COLO829 (cell line): ENCODE measurements at places on chromosomes 5 and 9.

- DNase-seq: no peak
Observed at GRCh38 chr5:72109625-72110024, 2.4 kb downstream of the MAP1B start.

DNA sequence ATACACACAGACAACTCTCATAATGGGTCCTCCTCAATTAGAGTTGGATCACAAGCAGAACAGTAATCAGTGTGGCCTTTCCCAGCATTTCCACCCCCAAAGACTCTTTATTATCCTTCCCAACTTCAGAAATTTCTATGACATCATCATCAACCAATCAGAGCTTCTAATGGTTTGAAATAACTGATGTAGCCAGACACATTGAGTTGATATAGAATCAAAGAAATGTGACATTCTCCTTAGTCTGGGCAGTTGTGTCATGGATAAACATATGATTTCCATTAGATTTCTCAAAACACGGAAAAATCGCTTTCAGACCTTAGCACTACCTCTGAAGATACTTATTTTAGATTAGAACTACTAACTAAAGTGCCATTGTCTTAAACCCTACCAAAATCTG lies 75.7 kb upstream of the NFIB start:
- DNase-seq: no peak

- no peak for DNase-seq
Observed at GRCh38 chr5:9473624-9474023, 72.3 kb downstream of the SEMA5A start.

- no peak for DNase-seq
Observed at GRCh38 chr5:131609774-131610173, 25.3 kb downstream of the RAPGEF6 start.

GRCh38 chr5:171336521-171337209 lies 27.6 kb downstream of the TLX3 start:
- peak; percentile 4 for DNase-seq

DNA sequence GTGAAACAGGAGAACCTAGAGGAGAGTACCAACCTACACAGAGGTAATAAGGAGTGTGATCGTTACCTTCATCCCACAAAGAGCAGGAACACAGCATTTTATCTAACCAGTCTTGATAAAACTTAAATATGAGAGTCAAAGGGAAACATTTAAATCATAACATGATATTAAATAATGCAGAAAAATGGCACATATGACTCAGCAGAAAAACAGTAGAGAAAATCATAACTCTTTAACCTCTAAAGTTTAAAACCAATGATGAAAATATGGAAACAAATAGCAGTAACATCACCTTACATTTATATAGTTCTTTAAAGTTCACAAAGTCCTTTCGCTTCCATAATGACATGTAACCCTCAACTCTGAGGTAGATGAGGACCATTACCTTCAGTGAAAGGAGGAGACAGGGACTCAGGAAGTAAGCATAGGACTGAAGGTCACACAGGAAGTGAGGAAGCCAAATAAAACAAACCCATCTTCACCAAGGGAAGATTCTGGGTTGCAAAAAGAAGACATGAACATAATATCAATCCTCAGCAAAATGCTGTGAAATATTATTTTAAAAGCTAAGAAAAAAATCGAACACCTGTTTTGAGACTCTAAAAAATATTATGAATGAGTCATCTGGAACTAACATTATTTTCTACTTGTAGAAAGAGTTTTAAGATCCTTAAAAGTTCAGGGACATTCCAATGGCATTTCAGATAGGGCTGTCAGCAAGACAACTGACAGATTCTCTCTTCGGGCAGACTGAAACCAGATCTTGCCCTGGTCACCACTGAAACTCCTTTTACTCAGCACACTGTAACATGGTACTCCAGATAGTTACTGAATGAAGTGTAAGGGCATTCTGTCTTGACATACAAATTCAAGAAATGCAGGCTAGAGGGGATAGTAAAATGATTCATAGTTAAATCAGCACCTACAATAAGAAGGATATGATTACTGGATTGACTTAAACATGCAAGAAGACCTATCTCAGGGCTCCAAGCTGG lies 148.5 kb downstream of the EPB41L4A start:
- no peak for DNase-seq

- DNase-seq: peak; percentile 8
Observed at GRCh38 chr5:178284093-178284675, 51.6 kb upstream of the PHYKPL start.

DNA sequence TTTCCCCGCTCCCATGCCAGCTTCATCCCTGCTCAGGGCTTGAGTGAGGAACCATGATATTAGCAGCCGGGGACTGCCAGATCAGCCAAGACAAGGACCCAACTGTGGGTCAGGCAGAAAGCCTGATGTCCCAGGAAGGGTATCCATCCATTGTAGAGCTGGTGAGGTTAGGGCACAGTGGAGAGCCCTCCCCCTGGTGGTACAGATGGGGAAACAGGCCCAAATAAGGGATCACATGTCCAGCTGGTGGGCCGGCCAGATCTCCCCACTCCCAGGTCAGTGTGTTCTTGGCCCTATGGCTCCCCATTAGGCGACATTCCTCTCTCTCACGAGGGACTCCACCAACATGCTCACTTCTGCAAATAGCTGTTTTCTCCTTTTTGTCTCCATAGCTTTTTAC lies 9.0 kb downstream of the CDX1 start:
- DNase-seq: peak; percentile 35

DNA sequence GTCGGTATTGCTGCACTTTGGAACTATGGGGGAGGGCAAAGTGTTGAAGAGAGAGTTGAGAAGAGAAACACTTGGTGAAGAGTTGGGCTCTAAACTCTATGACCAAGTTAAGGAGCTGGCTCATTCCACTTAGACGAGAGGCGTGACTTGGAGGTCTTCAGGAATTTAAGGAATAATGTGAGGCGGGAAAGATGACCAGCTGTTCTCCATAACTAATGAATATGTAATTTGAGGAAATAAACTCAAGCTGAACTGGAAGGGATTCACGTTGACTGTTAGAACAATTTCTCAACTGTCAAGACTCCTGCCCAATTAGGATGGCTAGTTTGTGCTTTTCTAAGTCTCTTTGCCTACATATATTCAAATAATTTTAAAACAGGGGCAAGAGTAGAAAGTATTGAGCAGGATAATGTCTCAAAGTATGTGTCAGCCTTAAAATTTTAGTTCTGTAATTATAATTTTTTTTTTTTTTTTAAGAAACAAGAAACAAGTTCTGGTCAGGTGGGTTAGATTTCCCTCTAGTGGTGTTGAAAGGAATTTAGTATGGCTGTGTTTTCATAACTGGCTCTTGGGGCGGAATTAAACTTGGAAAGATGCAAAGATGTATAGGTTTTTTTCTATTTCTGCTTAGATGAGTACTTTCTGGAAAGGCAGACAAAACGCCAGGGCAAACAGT lies 33.4 kb downstream of the TMEM252 start:
- DNase-seq: peak; percentile 35

GRCh38 chr5:154576429-154576806 lies 98.4 kb upstream of the HAND1 start:
- DNase-seq: no peak

DNA sequence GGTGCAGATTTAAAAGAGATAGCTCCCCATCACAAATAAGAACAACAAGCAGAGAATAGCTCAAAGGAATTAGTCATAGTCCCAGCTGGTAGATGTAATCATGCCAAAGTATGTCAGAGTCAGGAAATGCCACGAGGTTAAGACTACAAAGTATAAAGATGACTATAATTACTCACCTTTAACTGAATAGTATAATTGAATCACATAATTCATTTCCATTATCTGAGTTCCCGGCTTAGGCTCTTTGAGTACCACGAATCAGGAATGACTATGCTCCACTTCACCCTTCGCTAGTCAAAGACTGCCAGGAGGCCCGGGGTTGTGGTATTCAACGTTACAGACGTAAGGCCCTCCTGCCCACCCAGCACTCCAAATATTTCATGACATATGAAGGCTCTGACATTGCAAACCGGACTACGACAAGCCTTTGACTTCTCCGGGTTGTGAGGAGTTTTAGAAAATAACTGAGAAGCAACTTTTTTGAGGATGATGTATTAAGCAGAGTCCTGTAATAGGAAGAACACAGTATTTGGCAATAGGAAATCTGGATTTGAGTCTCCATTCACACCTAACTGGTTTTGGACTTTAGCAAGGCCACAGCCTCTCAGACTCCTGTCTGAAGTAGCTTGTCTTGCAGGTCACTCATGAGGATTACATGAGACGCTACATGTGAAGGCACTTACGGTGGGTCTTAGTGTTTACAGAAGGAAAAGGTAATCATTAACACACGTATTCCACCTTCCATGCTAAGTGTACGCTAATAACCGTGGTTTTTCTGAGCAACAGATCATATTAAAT lies 64.6 kb downstream of the ENC1 start:
- DNase-seq: peak; percentile 63

DNA sequence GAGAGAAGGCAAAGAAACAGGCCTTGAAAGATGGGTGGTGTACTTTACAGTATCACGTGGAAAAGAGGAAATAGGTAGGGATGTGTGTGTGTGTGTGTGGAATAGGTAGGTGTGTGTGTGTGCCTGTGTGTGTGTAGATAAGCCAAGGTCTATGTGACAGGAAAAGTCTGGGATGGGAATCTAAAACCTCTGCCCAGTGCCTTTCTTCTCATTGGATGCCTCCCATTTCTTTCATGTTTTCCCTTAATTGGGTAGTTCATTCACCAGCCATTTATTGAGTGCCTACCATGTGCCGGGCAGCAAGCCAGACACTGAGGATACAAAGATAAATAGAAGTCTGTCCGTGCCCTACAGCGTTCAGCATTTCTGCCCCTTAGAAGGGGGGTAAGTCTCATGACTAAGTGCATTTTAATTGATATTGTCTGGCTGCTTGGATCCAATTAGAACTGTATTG lies 1.0 kb downstream of the URM1 start:
- peak; percentile 90 for DNase-seq

DNA sequence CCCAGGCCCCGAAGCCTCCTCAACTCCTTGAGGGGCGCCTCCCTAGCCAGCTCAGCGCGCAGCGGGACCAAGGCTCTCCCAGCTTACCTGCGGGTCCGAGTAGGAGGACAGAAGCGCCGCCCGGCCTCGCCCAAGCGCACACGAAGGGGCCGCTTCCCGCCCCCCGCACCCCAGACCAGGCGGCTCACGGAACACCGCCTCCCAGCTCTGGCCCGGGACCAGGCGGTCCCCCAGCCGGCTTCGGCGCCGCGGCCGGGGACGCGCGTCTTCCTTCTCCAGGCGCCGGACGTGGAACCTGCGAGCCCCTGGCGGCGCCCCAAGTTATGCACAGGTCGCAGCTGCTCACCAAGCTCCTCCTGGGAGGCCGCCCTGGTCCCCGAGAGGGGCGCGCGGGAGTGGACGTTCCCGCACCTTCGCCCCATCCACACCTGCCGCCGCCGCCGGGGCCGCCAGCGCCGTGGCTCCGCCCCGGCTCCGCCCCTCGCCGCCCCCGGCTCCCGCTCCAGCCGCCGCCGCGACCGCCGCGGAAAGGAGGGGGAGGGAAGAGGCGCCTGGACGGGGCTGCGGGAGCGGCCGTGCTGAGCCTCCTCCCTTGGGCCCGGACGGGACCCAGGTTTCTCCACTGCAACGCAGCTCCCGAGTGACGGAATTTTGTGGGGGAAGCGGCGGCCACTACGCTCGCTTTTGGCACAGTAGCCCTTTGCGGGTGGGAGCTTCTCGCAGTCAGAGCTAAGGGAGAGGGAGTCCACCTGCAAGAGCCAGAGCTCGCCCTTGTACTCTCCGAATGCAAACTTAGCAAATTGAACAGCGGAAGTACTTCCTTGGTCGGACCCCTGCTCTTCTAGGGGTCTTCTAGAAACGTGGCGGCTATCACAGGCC lies 77.5 kb upstream of the IFNE start:
- DNase-seq: peak; percentile 18

- no peak for DNase-seq
Observed at GRCh38 chr5:116296335-116297072, 211.7 kb downstream of the COMMD10 start.

DNA sequence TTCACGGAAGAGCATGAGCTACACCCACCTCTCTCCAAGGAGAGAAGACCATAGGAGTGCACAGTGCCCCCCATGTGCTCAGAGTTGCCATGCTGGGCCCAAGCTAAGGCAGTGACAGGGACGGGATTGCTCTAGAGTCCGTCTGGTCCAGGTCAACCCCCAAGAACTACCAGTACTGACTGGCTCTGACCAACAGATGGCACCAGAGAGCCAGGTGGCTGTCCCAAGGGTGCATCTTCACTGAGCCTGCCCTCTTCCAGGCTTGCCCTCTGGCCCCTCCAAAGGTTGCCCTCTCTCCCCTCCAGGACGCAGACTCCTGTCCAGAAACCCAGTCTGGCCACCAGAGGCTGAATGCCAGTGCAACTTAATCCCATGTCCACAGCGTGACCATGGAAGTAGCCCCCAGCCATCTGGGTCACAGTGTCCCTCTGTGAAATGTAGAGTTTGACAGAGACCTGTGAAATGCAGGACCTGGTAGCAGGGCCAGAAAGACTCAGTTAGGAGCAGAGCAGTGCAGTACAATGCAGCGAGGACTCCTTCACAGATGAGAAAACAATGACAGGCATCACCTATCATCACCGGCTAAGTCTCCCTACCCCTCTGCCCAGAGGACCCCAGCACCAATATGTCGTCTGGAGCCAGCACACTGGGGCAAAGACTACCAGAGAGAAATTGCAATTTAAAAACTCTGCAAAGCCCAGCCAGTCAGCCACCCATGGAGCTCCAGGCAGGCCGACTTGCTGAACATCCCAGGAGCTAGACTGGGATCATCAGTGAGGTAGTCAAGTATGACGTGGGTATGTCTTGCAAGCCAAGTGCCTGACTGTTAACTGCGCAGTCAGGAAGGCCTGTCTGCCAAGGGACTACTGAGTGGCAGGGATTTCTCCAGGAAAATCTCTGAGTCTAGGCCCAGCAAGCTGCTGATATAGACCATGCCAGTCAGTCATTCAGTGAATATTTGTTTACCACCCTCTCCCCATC lies 7.7 kb upstream of the SKP1 start:
- peak; percentile 46 for DNase-seq

GRCh38 chr9:114861922-114862605 lies 56.2 kb upstream of the TNFSF15 start:
- DNase-seq: no peak

GRCh38 chr9:136521537-136521936 lies 24.3 kb downstream of the NOTCH1 start:
- no peak for DNase-seq
